ENCODE measurements at places on chromosomes 2 and 18.
A peak's percentile ranks its signal among the peaks of the same experiment; 100 is the strongest.

GRCh38 chr18:52903857-52904256, 563.9 kb downstream of the DCC start:
- DNase-seq: peak; percentile 14

GRCh38 chr18:40055262-40055661, 1899.8 kb upstream of the PIK3C3 start:
- no peak for DNase-seq

DNA sequence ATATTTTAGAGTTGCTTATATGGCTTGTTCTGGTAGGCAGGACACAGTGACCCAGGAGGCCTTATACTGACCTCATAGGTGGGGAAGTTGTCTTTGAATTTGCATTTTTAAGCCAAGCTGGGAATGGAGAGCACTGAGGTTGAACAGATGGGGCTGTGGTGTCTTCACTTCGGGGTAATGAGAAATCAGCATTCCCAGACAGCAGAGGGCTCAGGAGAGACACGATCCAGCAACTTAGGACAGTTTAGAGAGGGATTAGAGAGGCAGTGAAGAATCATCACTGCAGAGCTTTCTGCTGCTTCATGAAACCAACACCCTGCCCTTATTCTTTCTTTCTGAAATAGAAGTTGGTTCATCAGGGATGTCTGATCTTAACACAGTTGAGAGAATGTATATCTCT, 202.4 kb downstream of the TDRD15 start:
- DNase-seq: no peak

DNA sequence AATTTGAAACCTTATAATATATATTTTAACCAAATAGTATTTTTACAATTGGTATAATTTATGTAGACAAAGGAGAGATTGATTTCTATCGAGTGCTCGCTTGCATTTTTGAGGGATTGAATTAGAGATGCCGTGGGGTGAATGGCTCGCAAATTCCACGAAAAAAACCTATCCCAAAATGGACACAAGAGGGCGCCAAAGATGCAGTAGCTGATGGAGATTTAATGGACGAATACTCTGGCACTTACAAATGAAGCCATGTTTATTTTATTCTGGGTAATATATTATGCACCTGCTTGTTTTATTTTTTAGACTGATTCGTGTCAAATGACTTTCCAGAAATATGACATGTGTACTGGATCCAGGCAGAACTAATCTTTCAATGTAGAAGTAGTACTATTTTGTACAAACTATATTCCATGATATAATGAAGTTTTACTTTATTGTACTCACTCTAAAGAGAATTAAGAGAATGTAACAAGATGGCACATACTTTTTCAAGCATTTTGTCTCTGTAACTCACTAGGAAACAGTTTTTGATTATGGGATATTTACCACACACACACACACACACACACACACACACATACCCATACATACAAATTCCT, 505.4 kb downstream of the PLCL1 start:
- peak; percentile 17 for DNase-seq

DNA sequence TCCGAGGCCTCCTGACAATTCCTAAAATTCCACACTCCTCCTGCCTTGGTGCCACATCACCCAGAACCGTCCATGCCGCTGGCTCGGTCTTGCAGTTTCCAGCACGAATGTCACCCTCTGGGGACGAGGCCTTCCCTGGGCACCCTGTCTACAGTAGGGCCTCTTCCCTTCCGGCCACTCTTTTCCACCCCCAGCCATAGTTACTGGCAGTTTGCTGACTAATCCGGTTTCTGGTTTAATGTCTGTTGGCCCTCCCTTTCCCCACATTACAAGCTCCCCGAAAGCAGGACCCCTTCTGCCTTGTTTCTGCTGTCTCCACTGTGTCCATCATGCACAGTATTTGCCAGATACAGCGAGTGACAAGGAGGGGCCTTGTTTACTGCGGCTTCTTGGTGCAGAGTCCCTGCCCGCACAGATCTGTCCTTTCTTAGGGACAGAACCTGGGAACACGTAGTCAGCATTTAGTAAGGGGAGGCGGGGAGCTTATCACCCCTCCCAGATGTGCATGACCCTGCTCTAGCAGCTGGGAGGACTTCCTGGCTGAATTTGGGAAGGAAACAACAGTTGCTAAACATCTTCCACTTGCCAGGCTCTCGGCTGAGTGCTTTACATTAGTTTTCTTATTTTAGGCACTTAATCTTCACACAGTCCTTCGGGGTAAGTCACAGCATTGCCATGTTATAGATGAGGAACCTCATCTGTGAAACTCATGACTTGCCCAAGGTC, 23.6 kb upstream of the CATIP start:
- DNase-seq: no peak
